ENCODE measurements at places on chromosomes 1 and 21.

DNA sequence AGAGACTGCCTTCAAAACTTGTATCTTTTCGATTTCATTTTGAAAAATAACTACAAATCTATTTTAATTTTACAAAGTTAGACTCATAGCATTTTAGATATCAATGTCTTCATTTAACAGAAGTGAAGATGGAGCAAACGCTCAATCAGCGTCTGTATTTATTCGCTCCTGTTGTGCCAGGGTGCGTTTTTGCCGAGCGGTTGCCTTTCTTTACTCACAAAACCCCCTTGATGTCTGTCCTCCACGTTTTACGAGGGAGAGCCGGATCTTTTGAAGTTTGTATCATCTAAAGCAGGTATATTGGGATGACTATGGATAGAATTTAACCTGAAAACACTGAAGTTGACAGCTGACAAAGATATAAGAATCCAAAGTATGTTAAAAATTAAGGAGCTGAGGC lies 44.6 kb downstream of the MRPL39 start:
- DNase-seq: no peak

DNA sequence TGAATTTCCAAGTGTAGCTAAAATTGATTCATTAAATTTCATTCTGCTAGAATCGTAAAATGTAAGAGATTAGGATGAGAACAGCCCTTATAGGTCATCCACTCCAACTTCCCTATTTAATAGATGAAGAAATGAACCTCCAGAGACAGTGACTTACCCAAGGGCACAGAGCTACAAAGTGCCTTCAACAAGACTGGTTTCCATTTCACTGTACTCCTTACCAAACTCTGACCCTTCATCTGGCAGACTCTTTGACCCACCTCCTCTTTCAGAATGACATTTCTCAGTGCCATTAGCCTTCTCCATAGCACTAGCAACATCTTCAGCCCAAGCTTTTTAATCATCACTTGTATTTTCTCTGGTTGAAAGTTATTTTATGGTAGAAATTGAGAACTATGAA lies 161.3 kb downstream of the NEK7 start:
- no peak for DNase-seq

- no peak for DNase-seq
Observed at GRCh38 chr1:61490924-61491323, 234.0 kb downstream of the TM2D1 start.

GRCh38 chr1:36321119-36321951 lies 2.1 kb downstream of the EVA1B start:
- no peak for DNase-seq

- DNase-seq: no peak
Observed at GRCh38 chr1:151143057-151143435, 3.4 kb downstream of the SEMA6C start.

- no peak for DNase-seq
Observed at GRCh38 chr1:198373376-198373775, 167.1 kb downstream of the ATP6V1G3 start.

GRCh38 chr1:43688594-43689000 lies 18.7 kb upstream of the ST3GAL3 start:
- no peak for DNase-seq

DNA sequence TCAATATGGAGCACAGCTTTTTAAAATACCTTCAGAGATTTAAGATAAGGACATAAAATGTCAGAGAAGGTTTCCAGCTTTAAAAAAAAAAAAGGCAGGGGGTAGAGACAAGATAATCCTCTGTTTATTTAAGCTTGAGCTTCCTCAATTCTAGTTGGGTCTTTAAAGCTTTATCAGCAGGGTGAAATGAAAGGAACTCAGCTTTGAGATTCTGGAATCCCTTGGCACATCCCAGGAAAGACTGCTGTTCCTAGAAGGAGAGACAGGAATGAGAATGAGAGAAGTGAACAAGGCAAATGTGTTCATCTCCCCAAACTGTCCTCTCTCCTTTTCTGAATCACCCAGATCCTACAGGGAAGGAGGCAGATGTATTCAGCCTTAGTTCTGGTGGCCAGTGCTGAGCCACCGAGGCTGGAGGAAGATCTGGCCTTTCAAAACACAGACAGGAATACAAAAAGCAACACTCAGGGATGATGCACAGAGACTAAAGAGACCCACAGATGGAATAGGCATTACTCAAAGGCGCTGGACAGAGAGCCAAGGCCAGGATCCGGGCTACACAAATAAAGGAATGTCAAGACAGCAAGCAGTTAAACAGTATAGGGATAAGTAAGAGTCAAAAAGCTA lies 385.8 kb upstream of the DUSP10 start:
- DNase-seq: no peak

GRCh38 chr1:237568955-237569354 lies 321.8 kb downstream of the ZP4 start:
- DNase-seq: no peak

GRCh38 chr1:227661495-227661894 lies 73.6 kb downstream of the JMJD4 start:
- no peak for DNase-seq

DNA sequence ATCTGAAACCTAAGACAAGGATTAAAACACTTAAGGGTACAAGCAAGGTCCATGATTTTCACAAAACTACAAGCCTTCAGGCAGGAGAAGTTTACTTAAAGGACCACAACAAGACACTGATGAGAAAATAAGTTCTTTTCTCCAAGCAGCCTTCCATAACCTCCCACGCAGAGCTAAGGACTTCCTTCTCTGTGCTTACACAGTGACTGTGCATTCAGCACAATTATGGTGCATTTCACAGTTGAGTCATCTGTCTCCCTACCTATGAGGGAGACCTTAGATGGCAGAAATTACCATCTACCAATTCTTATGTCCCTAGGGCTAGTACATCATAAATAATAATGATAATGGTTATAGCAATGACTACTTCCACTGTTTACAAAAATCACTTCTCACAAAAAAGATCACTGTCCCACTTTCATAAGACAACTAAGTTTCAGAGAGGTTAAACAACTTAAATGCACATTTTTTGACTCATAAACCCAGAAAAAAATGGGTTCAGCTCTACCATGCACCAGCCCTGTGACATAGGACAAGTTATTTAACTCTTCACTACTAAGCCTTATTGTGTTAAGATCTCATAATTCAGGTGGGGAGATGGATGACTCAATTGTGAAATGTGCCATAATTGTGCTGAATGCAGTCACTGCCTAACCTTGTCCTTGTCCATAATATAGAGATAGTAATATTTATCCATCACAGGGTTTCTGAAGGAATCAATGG lies 45.3 kb downstream of the TARBP1 start:
- no peak for DNase-seq

- no peak for DNase-seq
Observed at GRCh38 chr1:57133686-57134085, 167.9 kb upstream of the C8B start.

DNA sequence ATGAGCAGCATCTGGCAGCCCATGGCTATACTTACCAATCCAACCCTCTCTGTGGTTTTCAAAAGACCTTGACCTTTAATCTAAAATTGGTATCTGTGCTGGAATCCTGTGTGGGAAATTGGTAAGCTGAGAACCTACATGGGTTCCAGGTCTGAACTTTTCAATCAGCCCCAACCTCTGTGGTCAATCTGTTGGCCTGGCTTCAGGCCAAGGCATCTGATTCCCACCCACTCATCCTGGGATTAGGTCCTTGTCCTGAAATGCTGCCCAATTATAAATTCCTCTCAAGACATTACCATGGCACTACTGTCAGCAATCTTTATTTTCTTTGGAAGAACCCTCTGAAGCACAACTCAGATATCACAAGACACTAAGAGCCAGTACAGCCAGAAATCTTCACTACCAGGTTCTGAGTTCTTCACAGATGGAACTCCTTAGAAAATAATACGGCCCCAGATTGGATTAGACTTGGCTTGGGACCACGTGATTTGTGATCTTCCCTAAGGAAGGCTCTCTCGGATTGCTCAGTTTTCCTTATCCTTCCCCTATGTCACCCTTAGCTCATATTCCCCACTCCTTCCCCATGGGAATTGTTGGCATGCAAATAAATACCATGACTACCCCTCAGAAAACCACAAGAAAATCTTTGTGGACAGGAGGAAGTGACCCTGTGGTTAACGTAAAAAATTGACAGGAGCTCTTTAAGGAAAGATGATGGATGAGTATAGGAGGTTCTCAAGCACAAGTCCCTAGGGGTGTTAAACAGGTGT lies 207.9 kb upstream of the ST6GALNAC5 start:
- no peak for DNase-seq

- DNase-seq: no peak
Observed at GRCh38 chr1:64163970-64164369, 39.5 kb upstream of the UBE2U start.

DNA sequence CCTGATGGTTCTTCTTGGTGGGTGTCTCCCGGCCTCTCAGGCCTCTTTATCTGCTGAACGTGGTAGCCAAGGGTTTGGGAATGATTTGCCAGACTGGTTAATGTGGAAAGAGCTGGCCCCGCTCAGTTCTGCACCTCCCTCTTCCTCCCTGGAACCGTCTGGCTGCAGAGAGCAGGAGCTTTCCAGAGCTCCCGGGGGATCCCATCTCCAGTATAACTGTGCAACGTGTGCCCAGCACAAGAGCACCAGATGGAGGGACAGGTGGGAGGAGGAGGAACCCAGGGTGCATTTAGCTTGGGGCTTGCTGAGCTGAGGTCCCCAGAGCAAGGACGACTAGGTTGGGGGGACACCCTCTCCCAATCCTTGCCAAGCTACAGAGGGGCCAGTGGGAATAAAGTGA lies 5.0 kb downstream of the TFF1 start:
- DNase-seq: no peak

- DNase-seq: no peak
Observed at GRCh38 chr1:20233394-20233793, 47.1 kb upstream of the PLA2G2C start.

DNA sequence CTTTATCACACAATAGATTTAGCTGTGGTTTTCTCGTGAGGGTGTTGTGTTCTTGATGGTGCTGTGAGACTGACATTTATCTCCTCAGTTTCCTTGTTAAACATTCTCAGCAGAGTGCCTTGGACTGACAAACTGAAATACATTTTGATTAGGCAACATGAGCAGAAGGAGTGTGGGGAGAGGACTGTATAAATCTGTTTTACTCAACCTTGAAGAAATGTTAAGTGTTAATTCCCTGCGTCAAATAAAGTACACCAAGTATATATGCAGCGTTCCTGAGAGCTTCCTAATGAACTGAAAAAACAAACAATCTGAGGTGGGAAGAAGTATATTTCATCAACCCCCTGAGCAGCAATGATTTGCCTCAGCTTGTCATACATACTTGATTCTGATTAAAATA lies 540.3 kb upstream of the B3GALT2 start:
- DNase-seq: no peak

DNA sequence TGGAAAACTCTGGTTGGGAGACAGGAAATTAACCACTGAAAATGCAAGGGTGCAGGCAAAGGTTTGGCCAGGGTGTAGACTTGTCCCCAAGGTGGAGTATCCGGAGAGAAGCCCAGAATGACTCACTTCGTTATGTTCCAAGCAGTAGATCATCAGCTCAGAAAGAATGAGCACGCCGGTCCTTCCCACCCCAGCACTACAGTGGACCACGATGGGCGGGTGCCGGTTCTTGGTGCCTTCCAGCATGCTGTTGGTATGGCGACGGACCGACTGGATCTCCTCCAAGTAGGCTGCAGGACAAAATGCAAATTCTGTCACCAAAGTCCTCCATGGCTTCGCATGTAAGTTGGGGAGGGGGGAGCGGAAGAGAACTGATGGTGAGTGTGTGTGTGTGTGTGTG lies 83.4 kb downstream of the SMYD2 start:
- DNase-seq: no peak

- no peak for DNase-seq
Observed at GRCh38 chr1:71276466-71276865, 195.6 kb upstream of the ZRANB2 start.

- no peak for DNase-seq
Observed at GRCh38 chr1:194309269-194309668, 1122.9 kb upstream of the B3GALT2 start.

DNA sequence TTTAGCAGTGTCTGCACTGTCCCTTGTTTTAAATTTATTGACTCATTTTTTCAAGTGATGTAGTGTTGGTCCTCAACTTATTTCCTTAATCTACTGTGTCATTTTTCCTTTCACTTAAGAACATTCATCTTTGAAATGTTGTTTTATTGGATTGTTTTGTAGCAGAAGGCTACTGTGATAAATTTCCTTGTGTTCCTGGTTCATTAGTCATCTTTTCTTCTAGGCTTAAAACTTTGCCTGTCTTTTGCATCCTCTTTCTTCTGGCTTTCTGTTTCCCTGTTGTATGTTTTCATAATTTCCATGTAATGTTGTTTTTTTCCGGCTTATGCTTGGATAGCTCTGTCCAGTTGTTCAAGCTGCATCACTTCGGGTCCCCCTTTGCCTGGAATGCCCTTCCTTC lies 61.9 kb downstream of the UBE2T start:
- DNase-seq: no peak

GRCh38 chr1:166980383-166980782 lies 5.0 kb upstream of the ILDR2 start:
- no peak for DNase-seq

DNA sequence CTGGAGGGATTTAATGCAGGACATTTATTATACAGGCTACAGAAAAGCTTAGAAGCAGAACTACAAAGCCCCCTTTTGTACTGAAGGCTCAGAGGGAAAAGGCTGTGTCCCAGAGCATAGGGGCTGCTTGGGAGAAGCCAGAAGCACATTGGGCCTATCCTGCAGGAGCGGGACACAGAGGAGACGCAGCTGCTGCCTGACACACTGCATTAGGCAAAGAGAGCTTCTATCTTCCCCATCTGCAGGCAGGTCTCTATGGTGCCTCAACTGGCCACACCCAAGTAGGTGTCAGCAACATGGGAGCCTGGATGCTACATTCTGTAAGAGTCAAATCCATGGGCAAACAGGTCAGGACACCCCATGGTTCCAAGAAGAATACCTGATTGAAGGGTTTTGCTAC lies 595.9 kb downstream of the AJAP1 start:
- no peak for DNase-seq

- DNase-seq: peak; percentile 69
Observed at GRCh38 chr1:10510520-10511493, 36.1 kb downstream of the PEX14 start.

DNA sequence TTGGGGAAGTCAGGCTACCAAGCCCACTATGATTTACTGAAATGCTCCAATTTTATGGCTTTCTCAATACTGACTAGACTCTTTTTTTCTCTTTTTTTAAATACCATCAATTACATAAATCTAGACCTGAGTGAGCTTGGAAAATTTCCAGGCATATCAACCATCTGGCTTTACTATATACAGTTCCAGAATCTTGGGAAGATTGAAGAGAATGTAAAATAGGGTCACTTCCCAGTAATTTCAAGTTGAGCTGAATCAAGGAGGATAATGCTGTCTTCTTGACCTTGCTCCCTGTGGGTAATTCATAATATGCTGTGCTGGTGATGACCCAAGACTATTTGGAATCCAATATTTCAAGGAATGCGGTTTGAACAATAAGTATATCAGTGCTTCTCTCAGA lies 108.1 kb downstream of the MAP3K21 start:
- no peak for DNase-seq

Measured in activated T-helper 1 cell treated with anti-CD3 and anti-CD28 coated beads, Interleukin-2, amount 50 U/mL, for 16 hours (primary cell).